ENCODE measurements at places on chromosomes 13 and 19.

GRCh38 chr13:57899096-57899495 is 267.6 kb downstream of the PCDH17 start:
- no peak for DNase-seq

DNA sequence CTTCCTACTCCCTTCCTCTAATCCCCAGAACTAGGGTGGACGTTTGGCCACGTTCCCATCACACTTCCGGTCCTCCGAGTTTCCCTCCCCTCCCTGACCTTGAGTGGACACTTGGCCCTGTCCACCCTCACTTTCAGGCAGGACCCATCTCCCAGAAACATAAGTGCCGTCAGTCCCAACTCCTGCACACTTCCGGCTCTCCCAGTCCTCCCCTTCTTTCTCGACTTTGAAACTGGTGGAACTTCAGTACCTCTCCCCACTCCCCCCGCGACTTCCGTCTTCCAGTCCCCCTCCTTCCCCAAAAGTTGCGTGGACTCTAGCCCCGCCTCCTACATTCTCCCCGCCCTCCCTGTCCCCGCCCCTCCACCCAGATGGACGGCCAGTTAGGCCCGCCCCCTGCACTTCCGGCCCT is 278 bp upstream of the ZNF274 start:
- DNase-seq = no peak

- DNase-seq = no peak
Observed at GRCh38 chr19:46221981-46222610, 7.4 kb upstream of the IGFL1 start.

DNA sequence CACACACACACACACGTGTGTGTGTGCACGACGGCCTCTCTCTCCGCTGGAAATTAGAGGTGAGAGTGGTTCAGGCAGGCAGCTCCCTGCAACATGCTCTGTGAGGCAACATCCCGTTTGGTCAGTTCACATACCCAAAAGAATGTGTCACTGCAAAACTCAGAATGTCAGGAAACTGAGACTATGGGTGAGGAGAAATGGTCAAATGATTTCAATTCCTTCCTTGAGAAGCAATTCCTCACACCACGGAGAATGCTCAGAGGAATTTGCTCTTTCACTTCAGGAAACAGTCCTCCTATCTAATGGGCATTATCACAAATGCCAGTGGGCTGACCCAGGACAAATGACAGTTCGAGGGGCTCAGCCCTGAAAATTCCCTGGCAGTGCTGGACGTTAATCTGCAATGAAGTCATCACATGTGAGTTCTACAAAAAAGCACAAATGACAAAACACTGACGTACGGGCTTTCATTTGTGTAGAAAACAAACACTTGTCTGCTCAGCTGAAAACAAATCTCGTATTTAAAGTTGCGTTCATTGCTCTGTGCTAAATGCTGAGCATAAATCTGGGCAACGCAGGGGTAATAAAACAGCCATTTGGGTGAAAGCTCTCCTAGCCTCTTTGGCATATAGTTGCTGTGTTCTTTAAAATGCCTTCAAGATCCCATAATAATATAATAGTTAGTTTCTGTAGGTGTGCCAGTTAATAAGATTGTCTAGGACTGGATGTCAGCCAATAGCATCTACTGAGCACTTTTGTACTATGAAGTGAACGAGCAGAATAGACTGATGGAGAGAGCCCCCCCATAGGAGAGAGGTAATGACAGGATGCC is 18.6 kb upstream of the LATS2 start:
- no peak for DNase-seq

- no peak for DNase-seq
Observed at GRCh38 chr19:33520048-33520643, 1.4 kb downstream of the PEPD start.

- DNase-seq = no peak
Observed at GRCh38 chr19:7099597-7099921, 30.1 kb downstream of the ZNF557 start.

- DNase-seq = no peak
Observed at GRCh38 chr13:64438084-64438483, 2792.1 kb downstream of the PCDH9 start.

- DNase-seq = no peak
Observed at GRCh38 chr13:71862459-71862943, 4.5 kb downstream of the DACH1 start.

- DNase-seq = no peak
Observed at GRCh38 chr13:97890573-97890972, 62.9 kb upstream of the IPO5 start.

GRCh38 chr13:48590141-48590901 is 57.4 kb upstream of the RCBTB2 start:
- no peak for DNase-seq

GRCh38 chr13:52810526-52810925 is 37.9 kb downstream of the PCDH8 start:
- no peak for DNase-seq

- DNase-seq = no peak
Observed at GRCh38 chr19:35908010-35908441, at the start of gene TYROBP. TYROBP (minus strand) TSS chr19:35908295; CDS start chr19:35908228, 67 bp downstream.

- DNase-seq = no peak
Observed at GRCh38 chr13:36175621-36176020, 38.7 kb downstream of the SOHLH2 start.

DNA sequence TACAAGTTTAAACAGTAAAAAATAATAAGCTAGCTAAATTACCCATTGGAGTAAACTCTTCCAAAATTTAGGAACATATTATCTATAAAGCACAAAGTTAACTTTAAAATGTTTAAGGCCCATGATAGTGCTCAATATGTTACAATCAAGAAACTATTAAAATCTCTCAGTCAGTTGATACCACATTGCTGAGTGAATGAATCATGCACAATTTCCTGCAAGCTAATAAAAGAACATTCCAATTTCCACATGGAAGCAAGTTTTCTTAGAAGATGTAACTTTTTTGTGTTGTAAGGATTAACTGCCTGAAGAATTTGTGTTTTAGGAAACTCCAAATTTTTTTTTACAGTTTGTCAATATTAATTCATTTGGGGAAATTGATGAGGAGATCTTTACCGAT is 666.6 kb downstream of the SLITRK1 start:
- no peak for DNase-seq

GRCh38 chr19:9981406-9982260 is 28.7 kb downstream of the COL5A3 start:
- DNase-seq = no peak

- DNase-seq = no peak
Observed at GRCh38 chr19:13984875-13985741, 21.0 kb downstream of the RFX1 start.

DNA sequence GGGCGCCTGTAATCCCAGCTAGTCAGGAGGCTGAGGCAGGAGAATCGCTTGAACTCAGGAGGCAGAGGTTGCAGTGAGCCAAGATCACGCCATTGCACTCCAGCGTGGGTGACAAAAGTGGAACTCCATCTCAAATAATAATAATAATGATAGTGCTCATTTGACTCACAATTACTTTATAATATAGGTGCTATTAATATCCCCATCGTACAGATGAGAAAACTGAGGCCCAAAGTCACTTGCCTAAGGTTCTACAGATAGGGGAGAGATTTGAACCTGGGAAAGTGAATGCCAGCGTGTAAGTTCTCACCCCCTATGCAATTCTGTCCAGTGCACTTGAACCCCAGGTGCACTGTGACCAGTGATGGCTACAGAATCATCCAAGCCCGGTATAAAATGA is 5.9 kb downstream of the GMFG start:
- DNase-seq = no peak

GRCh38 chr13:80145171-80145690 is 195.7 kb downstream of the SPRY2 start:
- no peak for DNase-seq

DNA sequence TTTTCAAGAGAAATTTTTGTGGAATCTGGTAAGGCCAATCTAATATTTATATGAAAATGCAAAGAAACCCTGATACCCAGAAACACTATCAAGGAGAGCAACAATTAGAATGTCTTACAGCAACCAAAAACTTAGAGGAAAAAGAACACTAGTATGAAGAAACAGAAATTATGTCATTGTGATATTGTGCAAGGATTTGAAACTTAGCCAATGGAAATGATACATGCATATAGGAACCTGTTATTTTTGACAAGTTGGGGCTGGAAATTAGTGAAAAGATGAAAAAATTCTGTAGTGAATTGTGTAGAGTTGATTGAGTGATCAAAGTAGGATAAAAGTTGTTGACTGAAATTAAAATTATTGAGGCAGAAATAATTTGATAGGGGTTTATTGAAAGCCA is 792.6 kb upstream of the SLITRK6 start:
- no peak for DNase-seq

DNA sequence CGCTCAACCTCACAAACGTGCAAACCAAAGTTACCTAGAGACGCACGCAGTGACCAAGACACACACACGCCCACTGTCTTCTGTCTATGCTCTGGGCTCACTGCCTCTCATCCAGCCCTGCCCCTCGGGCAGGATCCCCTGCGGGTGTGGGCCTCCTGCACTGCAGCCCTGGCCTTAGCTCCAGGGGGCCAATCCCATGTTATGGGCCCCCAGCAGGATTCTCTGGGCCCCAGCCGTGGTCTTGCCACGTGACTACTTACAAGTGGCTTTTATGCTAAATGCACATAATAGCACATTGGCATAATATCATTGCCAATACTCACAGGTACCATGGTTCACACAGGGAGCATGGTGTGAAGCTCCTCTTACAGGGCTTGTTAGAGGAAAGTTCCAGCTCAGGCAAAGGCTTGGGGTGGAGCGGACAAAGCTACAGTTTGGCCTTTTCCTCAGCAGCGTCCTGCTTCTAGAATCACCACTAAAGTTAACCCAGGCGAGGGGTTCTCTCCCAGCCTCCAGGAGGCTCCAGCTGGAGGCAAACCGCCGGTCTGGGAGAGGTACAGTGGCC is 37.4 kb downstream of the CEBPA start:
- DNase-seq = no peak

GRCh38 chr19:5696196-5697021 is 6.3 kb downstream of the RPL36 start:
- DNase-seq = no peak

- DNase-seq = no peak
Observed at GRCh38 chr19:46809534-46810272, 21.3 kb upstream of the SLC1A5 start.

GRCh38 chr19:39138221-39139211 is 12.9 kb downstream of the PAK4 start:
- no peak for DNase-seq

GRCh38 chr19:41480336-41480735 is 37.4 kb downstream of the ERICH4 start:
- no peak for DNase-seq

DNA sequence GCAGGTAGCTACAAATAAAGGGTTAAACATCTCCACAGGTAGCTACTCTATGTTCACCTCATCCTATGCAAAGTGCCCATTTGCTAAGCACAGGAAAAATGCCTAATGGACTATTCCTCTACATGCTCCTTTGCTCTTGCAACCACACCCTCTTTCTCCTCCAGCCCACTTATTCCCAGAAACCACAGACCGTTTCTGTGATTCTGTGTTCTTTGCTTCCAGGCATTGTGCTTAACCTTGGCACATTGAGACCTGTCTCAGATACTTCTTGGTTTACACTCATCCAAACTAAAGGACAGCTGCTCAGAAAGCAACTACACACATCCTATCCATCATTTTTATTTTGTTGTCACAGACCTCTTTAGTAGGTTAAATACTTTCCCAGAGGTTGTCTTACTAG is 785.0 kb upstream of the MIR17HG start:
- no peak for DNase-seq

- DNase-seq = no peak
Observed at GRCh38 chr19:54458648-54459281, 4.8 kb downstream of the LENG9 start.

DNA sequence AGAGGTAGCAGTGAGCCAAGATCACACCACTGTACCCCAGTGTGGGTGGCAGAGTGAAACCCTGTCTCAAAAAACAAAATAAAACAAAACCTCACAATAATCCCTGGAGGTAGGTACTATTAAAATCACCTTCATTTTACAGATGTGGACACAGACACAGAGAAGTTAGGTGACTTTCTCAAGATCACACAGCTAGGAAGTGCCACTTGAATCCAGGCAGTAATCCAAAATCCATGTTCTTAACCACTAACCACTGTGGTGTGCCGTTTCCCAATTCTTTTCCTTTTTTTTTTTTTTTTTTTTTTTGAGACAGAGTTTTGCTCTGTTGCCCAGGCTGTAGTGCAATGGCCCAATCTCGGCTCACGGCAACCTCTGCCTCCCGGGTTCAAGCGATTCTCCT is 9.0 kb downstream of the PPP1R14A start:
- no peak for DNase-seq

DNA sequence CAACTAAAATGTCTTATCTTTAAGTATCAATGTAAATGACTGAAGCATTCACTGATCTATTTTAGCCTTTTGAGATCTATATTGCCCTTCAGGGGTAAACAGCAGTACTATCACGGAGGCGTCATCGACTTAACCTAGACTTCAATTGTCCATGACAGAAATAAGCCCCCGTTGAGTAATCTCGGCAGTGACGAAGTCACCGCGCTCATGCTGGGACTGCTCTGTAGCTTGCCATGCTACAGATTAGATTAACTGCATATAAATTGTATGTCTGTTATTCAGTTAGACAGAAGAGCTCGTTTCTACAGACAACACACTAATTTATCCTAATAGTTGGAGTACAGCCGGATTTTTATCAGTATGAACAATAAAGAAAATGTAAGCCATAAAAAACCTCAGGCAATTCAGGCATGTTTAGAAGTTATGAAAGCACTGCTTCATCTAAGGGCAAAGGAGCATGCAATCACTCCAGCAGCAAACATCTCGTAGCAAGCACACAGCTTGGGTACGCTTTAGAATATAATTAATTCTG is 56.6 kb downstream of the TUBGCP3 start:
- no peak for DNase-seq

GRCh38 chr19:35138305-35138892 is at the start of gene FXYD1:
FXYD1 (plus strand) TSS chr19:35138824; CDS start chr19:35140080, 1,256 bp downstream.
- DNase-seq = no peak

DNA sequence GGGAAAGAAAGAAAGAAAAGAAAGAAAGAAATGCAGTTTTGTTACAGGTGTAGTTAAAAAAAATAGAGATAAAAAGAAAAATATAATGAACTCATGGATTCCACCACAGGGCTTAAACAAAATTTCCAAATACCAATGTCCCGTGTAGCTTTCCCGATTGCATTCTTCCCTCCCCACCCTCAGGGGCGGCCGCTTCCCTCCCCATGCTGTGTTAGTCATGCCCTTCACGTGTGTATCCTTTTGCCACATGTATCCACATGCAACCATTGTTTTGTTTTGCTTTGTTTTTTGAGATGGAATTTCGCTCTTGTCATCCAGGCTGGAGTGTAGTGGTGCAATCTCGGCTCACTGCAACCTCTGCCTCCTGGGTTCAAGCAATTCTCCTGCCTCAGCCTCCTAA is 3.6 kb upstream of the KMT5C start:
- DNase-seq = no peak

DNA sequence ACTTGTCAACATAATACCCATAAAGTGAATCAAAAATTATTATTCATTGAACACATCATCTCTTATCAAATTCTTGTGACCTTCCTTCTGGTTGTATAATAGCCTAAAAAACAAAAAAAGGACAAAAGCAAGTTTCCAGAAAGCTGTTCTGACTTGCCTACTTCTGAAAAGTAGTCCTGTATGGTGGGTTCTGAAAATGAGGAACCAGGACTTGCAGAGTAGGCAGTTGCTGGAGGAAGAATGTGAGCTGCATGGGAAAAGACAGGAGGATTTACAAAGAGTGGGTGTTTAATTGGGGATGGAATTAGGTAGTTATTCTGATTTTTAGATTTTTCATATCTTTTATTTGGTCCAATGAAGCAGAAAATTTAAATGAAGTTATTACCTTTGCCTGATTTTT is 56.7 kb downstream of the RCBTB2 start:
- no peak for DNase-seq

- no peak for DNase-seq
Observed at GRCh38 chr13:28542804-28543203, 47.9 kb upstream of the FLT1 start.

- no peak for DNase-seq
Observed at GRCh38 chr13:20006206-20006605, 47.7 kb downstream of the ZMYM2 start.
